Activated T-helper 1 cell treated with anti-CD3 and anti-CD28 coated beads, Interleukin-2, amount 50 U/mL, for 16 hours (primary cell): ENCODE measurements at places on chromosomes 7 and 10.

- no peak for DNase-seq
Measured at GRCh38 chr7:43721193-43721806, 8.0 kb downstream of the COA1 start.

DNA sequence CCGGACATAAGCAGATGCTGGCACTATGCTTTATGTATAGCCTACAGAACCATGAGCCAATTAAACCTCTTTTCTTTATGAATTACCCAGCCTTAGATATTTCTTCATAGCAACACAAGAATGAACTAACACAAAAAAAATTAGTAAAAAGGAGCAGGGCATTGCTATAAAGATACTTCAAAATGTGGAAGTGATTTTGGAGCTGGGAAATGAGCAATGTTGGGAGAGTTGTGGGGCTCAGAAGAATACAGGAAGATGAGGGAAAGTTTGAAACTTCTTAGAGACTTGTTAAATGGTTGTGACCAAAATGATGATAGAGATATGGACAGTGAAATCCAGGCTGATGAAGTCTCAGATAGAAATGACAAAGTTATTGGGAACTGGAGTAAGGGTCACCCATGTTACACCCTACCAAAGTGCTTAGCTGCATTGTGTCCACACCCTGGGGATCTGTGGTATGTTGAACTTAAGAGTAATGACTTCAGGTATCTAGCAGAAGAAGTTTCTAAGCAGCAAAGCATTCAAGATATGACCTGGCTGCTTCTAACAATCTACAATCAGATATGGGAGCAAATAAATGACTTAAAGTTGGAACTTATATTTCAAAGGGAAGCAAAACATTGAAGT lies 24.2 kb downstream of the PNLIPRP3 start:
- DNase-seq, result no peak

GRCh38 chr10:81680359-81680758 lies 194.6 kb upstream of the NRG3 start:
- DNase-seq, result no peak

DNA sequence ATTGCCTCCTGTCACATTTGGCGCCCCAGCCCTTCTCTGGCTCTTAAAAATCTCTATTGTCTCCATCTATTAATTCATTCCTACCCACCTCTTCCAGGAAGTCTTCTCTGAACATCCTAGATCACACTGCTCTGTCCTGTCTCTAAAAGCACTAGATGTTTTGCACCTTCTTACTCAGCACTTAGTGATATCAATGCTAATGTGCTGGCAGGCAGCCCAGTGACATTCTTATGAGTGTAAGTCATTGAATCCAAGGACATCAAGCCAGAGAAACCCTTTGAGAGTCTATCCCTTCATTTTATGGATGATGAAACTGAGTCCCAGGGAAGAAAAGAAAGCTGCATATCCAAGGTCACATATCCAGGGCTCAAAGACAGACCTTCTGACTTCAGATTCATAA lies 48.3 kb upstream of the PAX2 start:
- DNase-seq, result no peak

DNA sequence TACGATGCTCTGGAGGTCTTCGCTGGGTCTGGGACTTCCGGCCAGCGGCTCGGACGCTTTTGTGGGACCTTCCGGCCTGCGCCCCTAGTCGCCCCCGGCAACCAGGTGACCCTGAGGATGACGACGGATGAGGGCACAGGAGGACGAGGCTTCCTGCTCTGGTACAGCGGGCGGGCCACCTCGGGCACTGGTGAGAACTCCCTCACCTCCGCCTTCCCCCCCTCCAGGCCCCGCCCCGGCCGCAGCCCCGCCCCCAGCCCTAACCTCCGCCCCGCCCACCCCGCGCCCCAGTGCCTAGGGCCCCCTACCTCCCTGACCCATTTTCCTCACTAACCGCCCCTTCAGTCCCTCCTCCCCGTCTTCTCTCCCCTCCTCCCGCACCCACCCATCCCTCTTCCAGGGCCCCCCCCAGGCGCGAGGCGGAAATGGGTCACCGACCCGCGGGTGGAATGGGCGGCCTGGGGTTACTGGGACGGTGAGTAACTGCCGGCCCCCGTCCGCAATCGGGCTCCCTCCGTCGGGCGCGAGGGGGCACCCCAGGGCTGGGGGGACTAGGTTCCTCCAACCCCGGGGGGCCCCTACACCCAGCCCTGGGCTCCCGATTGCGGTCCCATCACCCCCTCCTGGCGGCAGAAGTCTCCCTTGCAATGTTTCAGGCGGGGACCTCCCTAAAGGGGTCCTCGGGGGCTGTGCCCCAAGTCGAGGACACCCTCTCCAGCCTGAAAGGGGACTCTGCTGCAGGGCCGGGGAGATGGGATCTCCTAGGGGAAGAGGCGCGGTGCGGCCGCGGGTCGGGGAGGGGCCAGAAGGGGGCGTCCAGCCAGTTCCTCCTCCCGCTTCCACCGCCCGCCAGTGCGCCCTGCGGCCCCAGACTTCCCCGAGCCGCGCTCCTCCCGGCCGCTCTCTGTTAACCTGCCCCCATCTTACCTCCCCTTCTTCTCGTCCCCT lies 2.1 kb downstream of the PCOLCE start:
- peak; percentile 62 for DNase-seq

DNA sequence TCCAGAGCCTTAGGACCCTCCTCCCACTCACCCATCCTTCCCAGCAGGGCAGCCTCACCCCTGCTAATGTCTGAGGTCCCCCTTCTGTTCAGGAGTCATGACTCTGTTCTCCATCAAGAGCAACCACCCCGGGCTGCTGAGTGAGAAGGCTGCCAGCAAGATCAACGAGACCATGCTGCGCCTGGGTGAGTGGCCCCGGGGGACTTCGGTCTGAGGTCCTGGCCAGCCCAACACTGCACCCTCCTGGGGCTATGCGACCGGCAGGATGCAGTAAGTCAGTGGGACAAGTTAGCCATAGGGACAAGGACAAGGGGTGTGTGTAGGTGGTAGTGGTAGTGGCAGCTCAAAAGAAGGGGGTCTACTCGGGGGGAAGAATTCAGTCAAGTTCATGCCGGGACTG lies 16.2 kb upstream of the AHCYL2 start:
- no peak for DNase-seq

DNA sequence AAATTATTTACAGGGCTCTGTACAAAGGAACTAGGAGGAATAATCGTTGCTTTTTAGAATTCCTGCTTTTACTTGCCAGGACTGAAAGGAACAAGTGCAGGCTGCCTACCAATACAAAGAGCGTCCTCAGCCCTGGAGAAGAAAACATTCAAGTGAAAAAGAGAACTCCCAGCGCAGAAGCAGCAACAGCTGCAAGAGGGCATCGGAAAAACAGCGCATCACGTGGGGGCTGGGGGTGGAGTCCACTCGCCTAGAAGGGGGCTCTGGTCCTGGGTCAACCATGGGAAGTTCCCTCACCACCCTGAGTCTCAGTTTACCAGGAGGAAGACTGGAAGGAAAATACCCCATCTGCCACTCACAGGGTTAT lies 385 bp upstream of the C10orf90 start:
- no peak for DNase-seq

DNA sequence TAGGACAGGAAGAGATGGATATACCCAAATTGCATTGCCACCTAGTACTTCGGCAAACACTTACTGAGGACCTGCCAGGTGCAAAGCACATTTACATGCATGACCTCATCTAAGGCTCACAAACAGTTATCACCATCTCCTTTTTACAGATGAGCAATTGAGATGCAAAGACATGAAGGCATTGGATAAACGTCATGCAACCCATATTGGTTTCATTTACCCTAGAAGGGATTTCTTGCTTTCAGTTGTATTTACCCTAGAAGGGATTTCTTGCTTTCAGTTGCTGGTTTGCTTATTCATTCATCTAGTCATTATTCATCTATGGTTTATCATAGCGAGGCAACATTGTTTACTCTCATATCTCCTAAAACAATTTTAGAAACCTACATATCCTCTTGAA lies 52.2 kb downstream of the STEAP1B start:
- DNase-seq, result no peak

DNA sequence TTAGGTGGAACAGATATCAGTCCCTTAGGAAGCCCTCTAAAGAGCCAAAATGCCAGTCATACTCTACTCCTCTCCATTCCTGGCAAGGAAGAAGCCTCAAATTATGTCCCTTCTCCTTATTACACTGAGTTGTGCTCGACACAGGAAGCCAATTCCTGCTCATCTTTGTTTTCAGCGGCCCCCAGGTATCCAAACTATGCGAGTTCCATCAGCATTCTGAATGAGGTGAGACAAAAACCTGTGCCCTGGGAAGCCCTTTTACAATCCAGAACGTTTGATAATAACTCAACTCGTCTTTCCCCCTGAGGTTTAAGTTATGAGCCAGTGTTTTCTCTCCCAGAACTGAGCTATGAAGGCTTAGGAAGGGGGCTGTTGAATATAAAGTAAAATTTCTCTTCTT lies 580.5 kb downstream of the NXPH1 start:
- no peak for DNase-seq

- no peak for DNase-seq
Measured at GRCh38 chr7:158386866-158387545, 200.6 kb downstream of the PTPRN2 start.

DNA sequence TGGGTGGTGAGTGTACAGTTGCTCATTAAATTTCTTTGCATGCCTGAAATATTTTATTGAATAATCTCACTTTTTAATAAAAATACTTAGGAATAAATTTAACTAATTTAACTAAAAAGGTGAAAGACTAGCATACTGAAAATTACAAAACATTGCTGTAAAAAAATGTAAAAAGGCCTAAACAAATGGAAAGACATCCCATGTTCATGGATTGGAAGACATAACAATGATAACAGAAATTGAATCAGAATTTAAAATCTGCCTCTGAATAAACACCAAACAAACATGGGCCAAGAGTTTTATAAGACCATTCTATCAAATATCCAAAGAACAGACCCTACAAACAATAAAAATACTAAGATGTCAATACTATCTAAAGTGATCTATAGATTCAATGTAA lies 66.9 kb downstream of the LRRC17 start:
- no peak for DNase-seq

DNA sequence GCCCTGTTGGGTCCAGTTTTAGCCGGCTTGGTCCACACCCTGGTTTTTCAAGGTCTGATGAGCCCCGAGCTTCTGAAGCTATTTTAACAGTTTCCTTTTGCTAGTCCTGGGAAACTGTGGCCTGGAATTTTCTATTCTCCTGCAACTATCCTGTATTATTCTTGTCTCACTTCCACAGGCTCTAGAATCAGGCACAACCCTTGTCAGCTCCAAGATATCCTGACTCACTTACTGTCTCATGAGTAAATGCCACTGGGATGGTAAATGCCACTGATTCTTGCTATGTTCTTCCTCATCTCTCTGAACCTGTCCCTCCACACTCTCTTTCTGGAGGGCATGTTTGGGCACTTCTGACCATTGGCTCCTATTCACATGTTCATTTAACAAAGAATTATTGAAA lies 611.5 kb upstream of the IGFBP3 start:
- no peak for DNase-seq

GRCh38 chr10:15609246-15609645 lies 110.5 kb downstream of the ITGA8 start:
- no peak for DNase-seq

DNA sequence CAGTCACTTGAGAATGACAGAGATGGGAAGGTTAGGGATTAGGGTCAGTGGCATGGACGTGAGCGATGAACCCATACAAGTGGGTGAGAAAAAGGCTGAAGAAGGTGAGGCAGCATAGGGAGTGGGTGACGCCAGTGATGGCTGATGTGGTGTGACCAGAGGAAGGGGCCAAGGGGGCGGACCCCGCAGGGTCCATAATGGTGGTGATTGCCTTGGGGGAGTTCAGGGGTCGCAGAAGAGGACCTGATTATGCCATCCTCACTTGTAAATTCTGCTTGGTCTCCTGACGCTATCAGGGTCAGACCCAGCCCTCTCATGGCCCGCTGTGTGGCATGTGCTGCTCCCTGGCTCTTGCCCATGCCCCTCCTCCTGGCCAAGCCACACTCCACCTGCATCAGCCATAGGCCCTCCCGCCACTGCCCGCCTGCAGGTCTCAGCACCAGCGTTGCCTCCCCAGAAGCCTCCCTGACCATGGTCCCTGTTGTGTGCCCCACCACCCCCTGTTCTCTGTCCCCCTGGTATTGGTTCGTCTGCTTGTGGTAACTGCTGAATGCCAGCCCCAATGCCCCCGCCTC lies 235.7 kb downstream of the EBF3 start:
- DNase-seq, result no peak

DNA sequence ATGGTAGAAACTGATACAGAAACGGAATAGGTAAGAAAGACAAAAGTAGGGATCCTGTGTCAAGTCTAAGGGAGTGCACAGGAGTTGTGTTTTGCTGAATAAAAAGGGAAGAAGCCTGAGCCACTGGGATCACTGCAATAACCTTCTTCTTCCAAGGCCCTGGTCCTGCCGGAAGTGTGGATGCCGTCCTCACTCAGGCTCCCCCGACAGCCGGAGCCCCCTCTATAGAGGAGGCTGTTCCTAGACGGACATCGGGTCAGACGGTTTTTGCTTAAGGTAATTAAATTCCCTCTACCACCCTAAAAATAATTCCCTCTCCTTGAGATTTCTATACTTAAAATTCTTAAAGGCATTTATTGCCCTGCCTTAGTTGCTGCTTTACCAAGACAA lies 566.9 kb downstream of the PTPRN2 start:
- no peak for DNase-seq

DNA sequence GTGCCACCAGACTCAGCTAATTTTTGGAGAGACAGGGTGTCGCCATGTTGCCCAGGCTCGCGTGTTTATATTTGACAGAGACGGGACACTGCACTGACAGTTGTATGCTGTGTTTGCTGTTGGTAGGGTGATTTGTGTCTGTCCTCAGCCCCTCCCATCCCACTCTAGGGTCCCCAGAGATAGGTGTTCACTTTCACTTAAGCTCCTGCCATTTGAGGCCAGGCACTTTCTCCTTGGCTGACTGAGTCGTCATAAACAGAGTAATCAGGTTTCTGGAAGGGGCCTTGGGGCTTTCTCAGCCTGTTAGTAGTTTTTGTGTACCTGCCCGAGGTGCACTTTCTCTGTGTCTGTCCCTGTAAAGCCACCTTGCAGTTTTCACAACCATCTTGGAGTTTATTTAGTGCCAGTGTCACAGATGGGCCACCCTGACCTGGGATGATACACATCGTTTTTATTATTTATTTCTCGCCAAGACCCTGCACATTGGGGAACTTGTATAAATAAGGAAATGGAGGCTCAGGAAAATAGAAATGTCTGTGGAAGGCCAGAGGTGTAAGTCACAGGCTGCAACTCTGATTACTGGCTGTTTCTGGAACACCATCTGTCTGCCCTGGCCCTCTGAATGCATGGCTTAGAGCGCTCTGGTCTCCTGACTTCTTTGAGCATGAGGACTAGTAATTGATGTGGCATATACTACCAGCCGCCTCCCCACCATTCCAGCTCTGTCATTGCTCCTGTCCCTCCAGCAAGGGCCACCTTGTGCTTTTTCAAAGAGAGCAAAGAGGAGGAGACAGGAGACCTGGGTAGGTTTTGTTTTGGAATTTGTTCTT lies 81.9 kb upstream of the PDCD4 start:
- DNase-seq, result no peak

DNA sequence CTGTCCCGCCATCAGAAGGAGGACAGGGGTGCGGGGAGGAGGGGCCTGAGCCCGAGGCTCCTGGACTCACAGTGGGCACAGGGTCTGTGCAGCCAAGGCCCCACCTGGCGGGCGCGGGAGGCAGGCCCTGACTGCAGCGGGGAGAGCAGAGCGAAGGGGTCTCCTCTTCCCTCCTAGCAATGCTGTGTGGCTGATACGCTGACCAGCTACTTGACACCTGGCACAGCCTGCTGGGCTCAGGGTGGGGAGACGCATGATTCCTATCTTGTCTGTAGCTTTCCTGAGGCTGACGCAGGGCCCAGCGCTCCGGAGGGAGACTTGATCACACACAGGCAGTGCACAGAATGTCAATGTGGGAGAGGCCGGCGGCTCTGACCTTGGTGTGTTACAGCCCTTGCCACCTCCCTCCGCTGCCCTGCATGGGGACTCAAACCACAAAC lies 174.9 kb downstream of the ELFN1 start:
- no peak for DNase-seq

GRCh38 chr10:122373721-122374120 lies 787 bp upstream of the PLEKHA1 start:
- DNase-seq, result no peak
